ENCODE measurements at places on chromosomes 5 and 9.

- peak; percentile 64 for DNase-seq
Observed at GRCh38 chr5:146048994-146049703, 56.2 kb downstream of the PLAC8L1 start.

DNA sequence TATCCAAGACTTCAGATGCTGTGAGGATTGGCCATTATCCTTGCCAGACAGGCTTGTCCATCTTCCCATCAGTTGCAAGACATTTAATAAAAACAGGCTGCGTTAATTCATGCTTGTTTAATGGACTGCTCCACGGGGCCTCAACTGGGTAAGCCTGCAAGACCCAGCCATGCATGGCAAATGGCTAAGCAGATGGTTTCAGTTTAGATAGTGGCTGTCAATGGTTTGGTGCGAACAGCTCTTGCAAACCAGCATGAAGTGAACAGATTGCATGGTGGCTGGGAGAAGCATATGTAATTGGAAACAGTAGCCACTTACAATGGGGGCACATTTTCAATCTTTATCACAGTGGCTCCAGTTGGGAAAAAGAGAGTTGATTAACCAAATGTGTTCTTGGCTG lies 628.2 kb upstream of the KLF4 start:
- DNase-seq: no peak

DNA sequence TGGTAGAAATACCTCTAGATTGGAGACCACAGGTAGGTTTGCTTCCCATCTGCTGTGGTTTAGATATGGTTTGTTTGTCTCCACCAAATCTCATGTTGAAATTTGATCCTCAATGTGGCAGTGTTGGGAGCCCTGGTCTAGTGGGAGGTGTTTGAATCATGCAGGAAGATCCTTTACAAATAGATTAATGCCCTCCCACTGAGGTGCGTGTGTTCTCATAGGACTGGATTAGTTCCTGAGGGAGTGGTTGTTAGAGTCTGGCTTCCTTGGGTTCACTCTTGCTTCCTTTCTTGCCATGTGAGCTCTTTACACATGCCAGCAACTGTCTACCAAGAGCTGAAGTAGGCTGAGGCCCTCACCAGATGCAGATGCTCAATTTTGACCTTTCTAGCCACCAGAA lies 391.1 kb upstream of the GRIA1 start:
- no peak for DNase-seq

DNA sequence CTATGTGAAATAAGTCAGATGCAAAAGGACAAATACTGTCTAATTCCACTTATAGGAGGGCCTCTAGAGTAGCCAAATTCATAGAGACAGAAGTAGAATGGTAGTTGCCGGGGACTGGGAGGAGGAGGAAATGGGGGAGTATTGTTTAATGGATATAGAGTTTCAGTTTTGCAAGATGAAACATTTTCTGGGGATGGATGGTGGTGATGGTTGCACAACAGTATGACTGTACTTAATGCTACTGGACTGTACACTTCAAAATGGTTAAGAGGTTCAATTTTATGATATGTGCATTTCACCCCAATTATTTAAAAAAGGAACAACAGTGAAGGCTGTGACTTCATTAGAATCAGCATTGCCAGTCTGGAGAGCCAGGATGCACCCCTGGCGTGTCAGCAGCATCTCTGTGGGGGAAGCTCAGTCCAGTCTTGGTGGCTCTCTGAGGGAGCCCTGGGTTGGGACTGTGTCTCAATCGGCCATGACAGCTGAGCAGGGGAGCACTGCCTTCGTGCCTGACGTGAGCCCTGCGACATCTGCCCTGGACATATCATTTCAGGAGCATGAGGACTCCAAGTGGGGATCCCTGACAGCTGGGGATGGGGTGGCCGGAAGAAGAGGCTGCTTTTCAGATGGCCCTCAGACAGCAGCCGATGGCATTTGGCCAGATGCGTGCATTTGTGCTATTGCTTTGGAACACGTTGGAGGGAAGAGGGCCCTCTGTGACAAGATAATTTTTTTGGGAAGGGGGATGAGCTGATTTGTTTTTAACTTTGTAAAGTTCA lies 130.8 kb upstream of the STC2 start:
- no peak for DNase-seq

GRCh38 chr9:115386963-115387770 lies 269.2 kb upstream of the TNC start:
- DNase-seq: no peak

- DNase-seq: no peak
Observed at GRCh38 chr9:93452710-93453046, 703 bp downstream of the FAM120AOS start.

DNA sequence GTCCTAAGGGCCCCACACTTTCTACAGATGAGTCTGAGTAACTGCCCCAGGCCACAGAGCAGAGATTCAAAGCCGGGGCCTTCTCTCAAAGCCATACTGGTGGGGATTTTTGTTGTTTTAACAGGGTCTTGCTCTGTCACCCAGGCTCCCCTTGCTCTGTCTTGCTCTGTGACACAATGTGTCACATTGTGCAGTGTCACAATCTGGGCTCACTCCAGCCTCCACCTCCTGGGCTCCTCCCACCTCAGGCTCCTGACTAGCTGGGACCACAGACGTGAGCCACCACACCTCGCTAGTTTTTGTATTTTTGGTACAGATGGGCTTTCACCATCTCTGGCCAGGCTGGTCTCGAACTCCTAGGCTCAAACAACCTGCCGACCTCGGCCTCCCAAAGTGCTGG lies 8.6 kb downstream of the AGPAT2 start:
- no peak for DNase-seq

DNA sequence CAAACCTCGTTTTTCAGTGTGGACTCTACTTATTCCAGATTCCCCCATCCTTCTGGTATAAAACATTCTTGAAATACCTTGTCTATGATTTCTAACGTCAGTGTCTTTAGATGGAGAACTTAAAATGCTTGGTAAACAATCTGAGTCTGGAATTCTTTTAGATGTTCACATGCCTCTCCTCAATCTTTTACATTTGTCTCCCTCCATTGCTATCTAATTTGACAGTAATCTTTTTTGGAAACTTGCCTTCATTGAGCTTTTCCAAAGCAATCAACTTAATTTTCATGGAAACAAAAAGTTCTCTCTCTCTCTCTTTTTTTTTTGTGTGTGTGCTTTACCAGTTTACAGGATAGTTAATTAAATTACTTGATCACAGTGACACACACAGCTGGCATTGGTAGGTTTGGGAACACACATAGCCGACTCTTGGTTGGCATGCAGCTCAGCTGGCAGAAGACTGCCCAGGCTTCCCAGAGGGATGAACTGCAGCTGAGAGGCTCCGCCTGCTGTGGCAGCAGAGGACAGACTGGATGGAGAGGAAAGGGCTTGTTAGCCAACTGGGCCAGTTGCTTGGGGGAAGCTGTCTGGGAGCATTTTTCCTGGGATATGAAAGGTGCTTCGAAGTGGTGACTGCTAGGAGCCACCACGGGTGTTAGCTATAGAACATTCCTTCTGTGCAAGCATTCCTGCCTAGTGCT lies 271.3 kb downstream of the ZSWIM6 start:
- DNase-seq: no peak

DNA sequence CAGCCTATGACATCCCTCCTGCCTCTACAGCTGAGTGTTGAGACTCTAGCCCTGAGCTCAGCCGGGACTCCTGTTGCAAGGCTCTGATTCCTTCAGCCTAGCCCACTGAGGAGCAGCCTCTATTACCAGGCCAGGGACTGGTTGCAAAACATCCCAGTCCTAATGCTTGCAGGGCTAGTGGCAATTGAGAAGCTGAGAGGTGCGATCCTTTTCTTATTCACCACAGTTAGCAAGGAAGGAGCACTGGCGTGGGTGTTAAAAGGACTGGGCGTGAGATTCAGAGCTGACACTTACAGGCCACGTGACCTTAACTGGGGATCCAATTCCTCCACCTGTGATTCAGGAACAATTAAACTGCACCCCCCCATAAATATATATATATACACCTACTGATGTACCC lies 58.8 kb downstream of the GARNL3 start:
- DNase-seq: no peak

- DNase-seq: no peak
Observed at GRCh38 chr9:15421532-15421931, 1.1 kb upstream of the SNAPC3 start.
